ENCODE measurements at places on chromosomes 5 and 9.

GRCh38 chr9:70413464-70413798 is 1.0 kb downstream of the KLF9 start:
- DNase-seq = no peak

DNA sequence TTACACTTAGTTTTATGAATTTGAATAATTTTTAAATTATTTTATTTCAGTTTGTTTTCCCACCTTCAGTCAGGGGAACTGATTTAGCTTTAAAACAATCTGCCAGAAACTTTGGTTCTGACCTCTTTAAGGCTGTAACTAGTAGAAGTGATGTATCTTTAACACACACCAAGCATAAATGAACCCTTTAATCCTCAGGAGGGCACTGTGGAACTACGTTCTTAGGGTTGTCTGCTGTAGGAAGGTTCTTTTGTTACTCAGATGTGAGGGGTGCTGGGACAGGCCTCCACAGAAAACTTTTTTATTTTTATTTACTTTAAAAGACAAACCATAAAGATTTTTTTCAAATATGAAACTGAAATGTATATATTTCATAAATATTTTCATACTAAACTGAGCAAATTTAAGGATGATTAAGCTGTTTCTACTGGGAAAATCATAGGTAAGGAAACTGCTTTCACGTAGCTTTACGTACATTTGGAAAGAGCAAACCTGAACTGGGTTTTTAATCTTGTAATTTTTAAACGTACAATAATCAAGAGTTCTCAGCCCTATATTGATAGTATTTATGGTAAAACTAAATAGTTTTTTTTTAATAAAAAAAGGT is 5.3 kb downstream of the KLF4 start:
- peak; percentile 81 for DNase-seq

DNA sequence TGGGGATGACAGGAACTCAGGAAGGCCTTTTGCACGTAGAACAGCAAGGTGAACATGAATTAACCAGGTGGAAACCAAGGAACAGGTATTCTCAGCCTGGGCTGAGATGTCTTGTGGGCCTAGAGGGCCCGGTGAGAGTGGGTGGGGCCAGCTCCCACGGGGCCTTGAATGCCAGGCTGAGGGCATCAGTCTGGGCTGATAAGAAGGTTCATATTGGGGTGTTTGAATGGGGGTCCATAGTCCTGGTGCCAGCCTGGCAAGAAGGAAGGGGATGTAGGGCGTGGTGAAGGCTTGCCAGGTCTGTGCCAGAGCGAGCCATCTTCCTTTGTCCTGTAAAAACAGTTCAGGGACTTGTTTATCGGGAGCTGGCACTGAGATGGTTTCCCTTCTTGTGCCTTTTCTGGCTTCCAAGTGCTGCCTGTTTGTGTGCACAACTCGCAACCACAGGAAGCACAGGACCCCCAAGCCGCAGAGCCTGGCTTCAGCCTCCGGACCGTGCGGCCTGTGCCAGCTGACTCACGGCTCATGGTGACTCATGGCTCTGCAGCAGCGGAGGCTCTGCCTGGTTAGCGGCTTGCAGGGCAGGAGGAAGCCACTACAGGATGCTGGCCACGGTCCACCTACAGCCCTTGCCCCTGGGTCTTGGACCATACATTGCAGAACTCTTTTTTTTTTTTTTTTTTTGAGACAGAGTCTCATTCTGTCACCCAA is 2.4 kb downstream of the CARD19 start:
- DNase-seq = peak; percentile 99

- no peak for DNase-seq
Measured at GRCh38 chr5:93352186-93352585, 228.8 kb downstream of the NR2F1-AS1 start.

GRCh38 chr5:143149759-143150158 is 253.7 kb downstream of the NR3C1 start:
- DNase-seq = no peak

GRCh38 chr5:14700478-14701436 is 36.2 kb downstream of the OTULIN start:
- peak; percentile 30 for DNase-seq

DNA sequence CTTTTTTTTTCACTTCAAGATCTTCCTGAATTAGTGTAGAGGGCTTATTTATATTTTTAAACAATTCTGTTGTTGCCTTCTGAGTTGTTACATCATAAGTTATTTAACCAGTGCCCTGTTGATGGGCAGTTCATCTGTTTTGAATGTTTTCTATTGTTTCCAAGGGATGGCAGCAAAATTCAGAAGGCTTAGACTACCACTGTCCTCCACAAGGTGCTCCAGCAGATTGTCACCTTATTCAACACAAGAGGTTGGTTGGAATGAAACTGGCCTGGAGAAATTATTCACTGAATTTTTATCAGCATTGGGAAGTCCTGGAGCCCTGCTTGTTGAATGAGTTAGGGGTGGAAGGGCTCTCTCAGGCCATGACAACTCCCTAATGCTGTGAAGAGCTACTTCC is 1.3 kb upstream of the KLHL9 start:
- DNase-seq = no peak

DNA sequence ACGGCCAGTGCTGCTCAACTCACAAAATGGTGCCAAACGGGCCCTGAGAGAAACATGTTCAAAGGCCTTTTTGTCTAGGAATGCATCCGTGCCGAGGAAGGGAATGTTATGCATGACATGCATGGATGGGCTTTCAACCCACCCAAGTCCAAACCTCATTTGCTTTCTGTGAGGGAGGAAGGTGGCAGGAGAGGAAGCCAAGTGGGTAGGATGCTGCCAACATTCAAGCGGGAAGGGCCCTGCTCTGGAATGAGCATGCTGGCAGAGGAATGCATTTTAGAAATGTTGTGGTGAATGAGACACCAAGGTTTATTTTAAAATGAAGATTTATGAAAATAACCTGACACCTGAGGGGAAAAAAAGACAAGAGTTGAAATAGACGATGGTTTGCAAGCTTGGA is 479.1 kb downstream of the CCDC171 start:
- peak; percentile 40 for DNase-seq

- no peak for DNase-seq
Measured at GRCh38 chr9:125884218-125884595, 137.0 kb downstream of the PBX3 start.

GRCh38 chr9:114344188-114344566 is 14.5 kb downstream of the ORM2 start:
- DNase-seq = no peak

- DNase-seq = peak; percentile 3
Measured at GRCh38 chr5:109917966-109918365, 228.2 kb downstream of the MAN2A1 start.
